ENCODE measurements at places on chromosomes 3 and 15.

GRCh38 chr15:31342781-31343626 is 16.4 kb downstream of the KLF13 start:
- DNase-seq, result no peak

- no peak for DNase-seq
These were observed 5.8 kb downstream of the DLG1 start for GRCh38 chr3:197292648-197293047.

DNA sequence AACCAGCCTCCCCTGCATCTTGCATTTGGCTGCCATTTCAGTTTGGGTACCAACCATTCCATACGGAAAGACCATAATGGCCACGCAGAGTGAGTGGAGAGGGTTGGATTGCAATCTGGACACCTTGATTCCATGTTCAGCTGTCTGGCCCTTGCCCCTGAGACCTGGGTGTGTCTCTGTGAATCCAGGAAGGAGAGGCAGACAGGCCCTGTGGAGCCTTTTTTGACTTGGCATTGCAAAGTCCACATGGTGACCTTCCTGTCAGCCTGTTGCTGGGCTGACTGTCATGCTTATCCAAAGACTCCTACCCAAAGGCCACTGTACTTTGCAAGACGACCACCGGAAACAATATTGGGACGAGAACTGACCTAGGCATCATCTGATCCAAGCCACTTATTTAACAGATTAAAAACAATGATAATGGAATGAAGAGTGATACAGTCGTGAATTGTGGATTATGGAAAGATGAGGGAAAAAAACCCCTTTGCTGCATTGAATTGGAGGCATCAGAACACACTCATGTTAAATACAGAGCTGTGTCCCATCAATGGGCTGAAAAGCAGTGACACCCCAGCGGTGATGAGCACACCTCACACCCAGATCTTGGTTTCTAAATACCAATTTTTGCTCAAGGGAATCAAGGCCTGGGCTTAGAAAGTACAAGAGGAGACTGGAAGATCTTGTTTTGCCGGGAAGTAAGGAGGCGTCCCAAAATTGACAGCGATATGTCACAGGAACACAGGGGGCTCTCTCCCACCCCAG is 86.0 kb downstream of the LRRK1 start:
- DNase-seq, result no peak

GRCh38 chr15:70687482-70687881 is 75.9 kb downstream of the UACA start:
- no peak for DNase-seq

DNA sequence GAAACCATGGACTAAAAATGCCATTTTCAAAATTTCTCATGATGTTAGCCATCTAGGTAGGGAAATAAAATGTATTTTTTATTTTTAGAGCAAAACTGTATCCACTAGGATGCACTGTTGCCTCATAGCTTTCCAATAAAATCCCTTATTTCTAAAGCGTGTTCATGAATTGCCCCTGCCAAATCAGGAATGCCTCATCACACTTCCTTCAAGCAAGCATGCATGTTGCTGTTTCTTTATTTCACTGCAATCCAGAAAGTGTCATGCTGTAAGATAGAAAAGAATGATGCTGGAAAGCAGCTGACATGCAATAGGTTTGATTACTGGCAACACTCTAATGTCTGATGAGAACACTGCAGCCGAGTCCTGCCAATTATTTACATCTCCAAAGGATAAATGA is 239.5 kb downstream of the CHL1 start:
- no peak for DNase-seq

- DNase-seq, result no peak
These were observed 72.7 kb downstream of the PEAK1 start for GRCh38 chr15:77347197-77347596.

GRCh38 chr3:87442470-87442869 is 166.1 kb upstream of the POU1F1 start:
- no peak for DNase-seq

- no peak for DNase-seq
These were observed 83.7 kb downstream of the ARNT2 start for GRCh38 chr15:80487839-80488390.

DNA sequence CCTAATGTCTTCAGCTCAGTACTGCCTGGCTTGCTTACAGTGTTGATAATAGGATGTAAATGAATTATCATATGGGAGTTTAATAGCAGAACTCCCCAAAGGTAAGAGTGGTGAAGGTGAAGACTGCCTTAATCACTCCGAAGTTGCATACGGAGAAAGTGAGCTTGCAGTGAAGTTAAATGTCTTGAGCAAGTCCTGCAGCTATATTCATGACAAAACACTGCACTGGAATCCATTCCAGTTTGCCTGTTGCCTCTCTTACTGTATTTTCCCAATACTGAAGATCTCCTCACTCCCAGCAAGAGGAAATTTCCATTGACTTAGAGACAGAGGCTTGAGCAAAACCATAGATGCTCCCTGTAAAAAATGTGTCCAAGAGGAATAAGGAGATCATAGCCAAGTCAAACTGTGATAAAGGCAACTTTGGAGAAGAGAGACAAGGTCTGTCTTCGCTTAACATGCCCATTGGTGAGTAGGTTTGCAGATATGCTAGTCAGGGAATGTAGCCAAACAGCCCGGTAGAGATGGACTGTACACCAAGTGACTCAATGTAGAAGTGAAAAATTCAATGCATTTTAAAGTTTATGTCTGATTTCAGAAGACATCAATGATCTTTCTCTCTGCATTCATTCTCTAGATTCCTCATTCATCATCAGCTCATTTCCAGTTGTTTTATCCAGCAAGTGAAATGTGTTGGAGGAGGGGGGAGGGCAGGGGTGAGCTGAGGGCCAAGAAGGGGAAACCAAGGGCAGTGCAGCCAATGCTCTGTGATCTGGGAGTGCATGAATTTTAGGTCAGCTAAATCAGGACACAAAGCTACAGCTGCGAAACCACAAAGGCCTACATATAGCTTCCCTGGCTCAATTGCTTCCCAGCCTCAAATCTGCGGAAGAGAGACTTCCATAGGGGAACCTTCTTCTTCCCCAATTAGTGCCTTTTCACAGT is 667.1 kb upstream of the NR2F2 start:
- no peak for DNase-seq

- DNase-seq, result no peak
These were observed 5.8 kb downstream of the C3orf20 start for GRCh38 chr3:14680716-14681115.

- no peak for DNase-seq
These were observed 14.1 kb downstream of the ITGA11 start for GRCh38 chr15:68417897-68418296.

DNA sequence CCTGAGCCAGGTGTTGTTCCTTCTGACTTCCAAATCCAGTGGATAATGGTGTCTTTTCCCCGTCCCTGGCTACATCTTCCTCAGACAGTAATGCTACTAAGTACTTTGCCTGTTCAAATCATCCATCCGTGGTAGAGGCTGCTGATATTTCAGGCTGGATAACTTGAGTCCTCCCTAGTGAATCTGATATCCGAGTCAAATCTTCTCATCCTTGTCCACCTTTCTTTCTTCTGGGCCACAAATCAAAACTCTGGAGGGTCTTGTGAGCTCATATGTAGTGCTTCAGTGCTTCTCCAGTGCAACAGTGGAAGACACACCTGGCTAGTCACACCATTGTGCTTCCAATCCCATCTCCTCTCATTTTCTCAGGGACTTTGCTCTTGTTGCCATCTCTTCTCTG is 11.2 kb downstream of the SH3GL3 start:
- DNase-seq, result no peak

- DNase-seq, result no peak
These were observed 124.8 kb downstream of the RPLP1 start for GRCh38 chr15:69577397-69577796.

GRCh38 chr3:107307205-107307604 is 70.0 kb upstream of the CCDC54 start:
- DNase-seq, result no peak

DNA sequence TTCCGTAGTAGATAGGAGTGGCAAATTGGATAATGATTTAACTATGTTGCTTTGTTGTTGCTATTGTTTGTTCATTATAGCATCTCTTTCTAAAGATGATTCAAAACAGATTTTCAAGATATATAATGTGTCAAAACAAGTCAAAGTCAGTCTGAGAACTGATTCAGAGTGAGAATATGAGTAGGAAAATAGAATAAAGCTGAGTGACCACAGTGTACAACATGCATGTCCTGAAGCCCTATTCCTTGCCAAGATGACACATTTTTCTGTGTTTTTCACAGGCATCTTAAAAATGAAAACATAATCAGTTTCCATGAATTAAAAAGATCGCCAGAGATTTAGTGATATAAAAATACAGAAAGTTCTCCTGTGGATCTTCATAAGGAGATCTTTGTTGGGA is 57.0 kb upstream of the THRB start:
- DNase-seq, result no peak

GRCh38 chr3:122662505-122662904 is 18.1 kb upstream of the PARP14 start:
- no peak for DNase-seq

GRCh38 chr15:83380059-83380458 is 67.1 kb upstream of the SH3GL3 start:
- DNase-seq, result no peak

DNA sequence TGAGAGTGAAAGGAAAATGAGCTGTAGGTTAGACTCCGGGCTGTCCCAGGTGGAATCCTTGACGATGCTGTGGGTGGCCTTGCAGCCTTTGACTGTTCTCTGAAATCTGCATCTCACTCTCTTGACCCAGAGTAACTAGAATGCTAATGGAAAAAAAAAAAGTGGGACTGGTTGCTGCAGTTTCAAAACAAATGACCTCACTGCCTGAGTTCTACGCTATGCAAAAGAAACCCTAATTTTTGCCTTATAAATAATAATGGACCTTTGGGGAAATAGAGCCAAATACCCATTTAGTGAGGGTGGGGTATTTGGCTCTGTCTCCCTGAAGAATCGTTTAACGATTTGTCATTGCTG is 309.7 kb upstream of the C2CD4B start:
- DNase-seq, result no peak

DNA sequence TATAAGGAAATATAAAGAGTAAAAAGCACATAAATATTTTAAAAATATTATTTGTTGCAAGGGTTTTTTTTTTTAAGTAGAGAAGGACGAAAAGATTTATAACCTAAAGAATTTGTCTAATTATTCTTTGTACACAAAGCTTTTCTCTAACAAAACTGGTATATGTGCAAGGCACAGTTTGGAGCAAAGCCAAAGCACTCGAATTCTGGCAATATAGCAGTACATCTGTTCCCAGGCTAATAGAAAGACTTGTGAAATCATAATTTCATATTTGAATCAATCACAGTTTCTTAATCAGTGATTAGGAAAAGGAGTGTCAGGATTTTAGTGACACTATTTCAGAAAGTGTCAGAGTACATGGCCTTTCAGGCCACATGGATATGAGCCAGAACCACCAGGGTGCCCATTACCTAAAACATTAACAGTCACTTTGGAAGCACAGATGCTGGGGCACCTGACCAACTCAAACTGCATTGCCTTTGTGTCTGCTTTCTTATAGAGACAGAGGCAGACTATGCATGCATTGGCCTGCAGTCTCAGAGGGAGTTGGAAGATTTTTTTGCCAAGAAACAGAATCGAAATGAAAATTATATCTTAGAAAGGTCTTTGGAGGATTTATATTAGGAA is 651.8 kb upstream of the SGO1 start:
- DNase-seq, result no peak

GRCh38 chr15:75182187-75183131 is 19.2 kb upstream of the C15orf39 start:
- no peak for DNase-seq

DNA sequence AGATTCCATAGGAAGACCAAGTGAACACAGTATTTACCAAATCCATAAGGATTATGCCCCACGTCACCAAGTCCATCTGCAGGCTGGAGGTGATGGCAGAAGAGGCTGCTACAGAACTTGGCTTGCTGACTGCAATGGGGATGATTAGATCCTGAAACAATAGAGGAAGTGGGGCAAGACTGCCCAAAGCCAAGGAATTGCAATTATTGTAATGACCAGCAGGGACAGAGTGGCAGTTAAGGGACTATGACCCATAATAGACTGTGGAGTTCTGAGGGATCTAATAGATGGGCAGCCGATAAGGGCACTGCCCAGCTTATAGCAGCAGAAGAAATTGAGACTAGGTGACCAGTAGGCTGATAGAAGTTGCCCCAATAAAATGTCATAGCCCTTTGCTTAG is 108.4 kb downstream of the MINAR1 start:
- DNase-seq, result no peak

GRCh38 chr3:12253516-12254343 is 35.1 kb upstream of the PPARG start:
- DNase-seq, result no peak

DNA sequence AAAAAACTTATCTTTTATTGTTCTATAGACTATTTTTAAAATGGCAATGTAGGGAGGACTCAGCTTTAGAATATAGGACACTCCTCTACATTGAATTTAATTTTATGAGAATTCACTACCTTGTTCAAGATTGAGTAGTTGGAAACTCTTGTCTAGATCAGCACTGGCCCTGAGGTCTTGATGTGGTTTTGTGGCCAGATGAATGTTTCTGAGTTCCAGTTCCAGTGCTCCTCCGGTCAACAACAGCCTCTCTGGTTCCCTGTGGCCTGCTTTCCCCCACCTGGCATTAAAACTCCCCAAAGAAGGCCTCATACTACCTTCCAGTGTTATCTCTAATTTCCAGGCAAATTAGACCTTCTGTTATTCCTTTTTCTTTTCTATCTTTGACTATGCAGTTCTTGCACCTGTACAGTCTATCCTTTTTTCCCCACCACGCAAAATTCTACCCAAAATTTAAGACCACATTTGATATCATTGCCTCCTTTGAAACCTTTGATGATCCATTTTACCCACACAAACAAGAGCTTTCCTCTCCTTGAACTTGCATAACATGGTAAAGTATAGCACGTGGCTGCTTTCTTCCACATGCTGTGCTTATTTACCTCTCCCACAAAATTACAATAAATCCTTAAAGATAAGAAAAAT is 9.6 kb upstream of the ANP32A start:
- DNase-seq, result no peak

DNA sequence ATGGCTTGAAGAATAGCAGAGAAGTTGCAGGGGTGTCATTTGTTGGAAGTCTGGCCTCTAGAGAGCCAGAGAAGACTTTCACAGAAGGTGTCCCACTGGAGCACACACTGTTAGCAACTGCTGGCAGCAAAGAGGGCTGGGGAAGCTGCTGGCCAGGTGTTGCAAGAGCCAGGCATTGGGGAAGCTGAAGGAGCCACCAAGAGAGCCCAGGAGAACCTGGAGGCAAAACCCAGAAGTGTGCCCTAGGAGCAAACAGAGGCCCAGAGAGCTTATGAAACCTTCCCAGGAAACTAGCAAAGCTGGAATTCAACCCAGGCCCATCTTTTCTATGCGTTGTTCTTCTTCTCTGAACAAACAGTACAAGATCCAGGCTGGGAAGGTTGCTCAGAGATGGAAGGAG is 132.7 kb upstream of the TRIM42 start:
- no peak for DNase-seq

- no peak for DNase-seq
These were observed 48.4 kb downstream of the TMEM266 start for GRCh38 chr15:76108021-76108723.
